EL (cell line): ENCODE measurements at places on chromosomes 4 and X.
A peak's percentile ranks its signal among the peaks of the same experiment; 100 is the strongest.

GRCh38 chr4:149017002-149017734, 575.0 kb upstream of the NR3C2 start:
- no peak for DNase-seq

GRCh38 chr4:100492129-100492528, 25.7 kb downstream of the EMCN start:
- DNase-seq, result no peak

GRCh38 chrX:33987458-33987857, 144.7 kb downstream of the FAM47A start:
- DNase-seq, result no peak

DNA sequence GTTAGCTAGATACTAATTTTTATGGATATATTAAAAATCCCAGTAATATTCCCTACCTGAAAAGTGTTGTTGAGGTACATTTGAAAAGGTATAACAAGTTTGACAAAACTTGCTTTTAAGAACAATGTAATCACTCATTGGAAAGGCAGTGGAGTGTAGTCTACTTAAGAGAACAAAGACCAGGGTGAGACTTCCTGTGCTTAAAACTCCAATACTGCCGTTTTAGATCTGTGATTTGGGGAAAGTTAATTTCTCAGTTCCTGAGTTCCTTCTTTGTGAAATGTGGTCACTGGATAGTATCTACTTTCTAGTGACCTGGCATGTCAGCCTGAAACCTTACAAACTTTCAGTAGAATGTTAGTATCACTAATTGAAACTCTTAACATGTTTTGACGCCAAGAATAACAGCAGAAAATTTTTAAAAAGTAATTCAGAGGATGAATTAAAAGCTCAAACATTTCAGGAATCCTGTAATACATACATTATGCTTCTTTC, 56.8 kb downstream of the PCDH7 start:
- peak; percentile 7 for DNase-seq

GRCh38 chr4:177052211-177052934, 257.3 kb upstream of the NEIL3 start:
- DNase-seq, result no peak

GRCh38 chrX:40104985-40105834, 7.5 kb upstream of the BCOR start:
- peak; percentile 44 for DNase-seq

DNA sequence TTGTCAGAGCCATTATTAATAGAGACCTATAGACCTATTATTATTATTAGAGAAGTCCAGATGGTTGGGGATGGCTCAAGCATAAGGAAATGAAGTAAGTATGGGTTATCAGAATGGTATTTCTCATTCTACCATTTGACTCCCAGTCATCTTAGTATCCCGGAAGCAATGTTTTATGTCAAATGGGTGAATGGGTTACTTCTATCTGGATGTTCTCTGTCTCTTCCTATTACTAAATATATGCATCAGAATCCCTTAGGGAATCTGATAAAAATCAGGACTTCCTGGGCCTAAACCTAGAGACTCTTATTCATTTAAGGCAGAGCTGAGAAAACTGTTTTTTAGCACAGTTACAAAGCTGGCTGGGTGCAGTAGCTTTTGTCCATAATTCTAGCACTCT, 149.9 kb downstream of the SLC10A7 start:
- DNase-seq, result peak; percentile 60

DNA sequence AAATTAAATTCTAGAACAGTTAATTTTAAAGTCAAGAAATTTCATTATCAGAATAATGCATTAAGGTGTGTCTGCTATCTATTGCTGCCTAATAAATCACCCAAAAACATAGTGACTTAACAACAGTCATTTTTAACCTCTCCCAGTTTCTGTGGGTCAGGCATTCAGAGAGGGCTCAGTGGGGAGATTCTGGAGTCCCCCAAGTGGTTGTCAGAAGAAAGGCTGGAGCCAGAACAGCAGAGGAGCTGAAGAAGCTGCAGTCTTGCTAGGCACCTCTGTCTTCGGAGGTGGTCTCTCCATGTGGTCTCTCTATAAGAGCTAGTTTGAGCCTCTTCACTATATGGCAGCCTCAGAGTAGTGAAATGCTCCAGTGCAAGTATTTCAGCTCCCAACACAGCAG, 9.3 kb upstream of the HOPX start:
- no peak for DNase-seq

DNA sequence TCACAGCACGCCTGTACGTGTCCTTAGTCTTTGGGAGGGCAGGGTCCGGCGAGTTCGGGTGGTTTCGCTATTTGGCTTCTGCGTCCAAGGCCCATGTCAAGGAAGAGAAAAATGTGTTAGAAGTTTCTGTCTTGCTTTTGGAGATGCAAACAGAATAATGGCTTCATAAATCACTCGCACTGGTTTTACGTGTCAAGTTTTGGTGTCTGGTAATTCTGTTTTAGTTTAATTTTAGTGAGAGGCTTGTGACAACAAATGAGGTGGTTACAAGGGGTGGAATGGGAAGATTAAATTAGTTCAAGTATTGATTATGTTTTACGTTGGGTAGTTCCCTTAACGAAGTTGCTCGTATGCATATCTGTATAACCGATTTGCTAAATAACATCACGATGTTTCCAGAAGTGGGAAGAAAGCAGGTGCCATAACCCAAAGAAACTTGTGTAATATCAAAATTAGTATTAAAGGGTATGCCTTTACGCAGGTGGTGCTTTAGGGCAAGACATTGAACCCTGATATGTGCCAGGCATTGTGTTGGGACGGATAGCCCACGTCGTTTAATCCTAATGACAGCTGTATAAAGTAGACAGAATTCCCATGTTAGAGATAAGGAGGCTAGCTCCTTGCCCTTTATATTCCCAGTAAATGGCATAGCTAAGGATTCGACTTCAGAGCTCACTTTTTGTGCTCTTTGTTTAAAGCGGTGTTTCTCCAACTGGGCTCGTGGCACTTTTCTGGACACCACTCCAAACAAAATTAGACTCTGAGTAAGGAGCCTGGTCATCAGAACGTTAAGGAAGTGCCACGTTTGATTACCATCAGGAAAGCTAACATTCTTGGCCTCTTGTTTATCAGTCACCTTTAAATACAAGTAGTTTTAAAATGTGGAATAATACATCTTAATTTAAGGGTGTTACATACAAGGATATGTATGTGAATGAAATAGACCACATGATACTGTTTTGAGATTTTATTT, 843 bp downstream of the RPL34 start:
- DNase-seq, result no peak

GRCh38 chr4:2470791-2471190, 1.9 kb downstream of the RNF4 start:
- no peak for DNase-seq
